Central memory CD4-positive, alpha-beta T cell (primary cell): ENCODE measurements at places on chromosomes 7 and 10.

- DNase-seq, result no peak
These were observed 152.6 kb downstream of the PKD1L1 start for GRCh38 chr7:47795631-47796030.

DNA sequence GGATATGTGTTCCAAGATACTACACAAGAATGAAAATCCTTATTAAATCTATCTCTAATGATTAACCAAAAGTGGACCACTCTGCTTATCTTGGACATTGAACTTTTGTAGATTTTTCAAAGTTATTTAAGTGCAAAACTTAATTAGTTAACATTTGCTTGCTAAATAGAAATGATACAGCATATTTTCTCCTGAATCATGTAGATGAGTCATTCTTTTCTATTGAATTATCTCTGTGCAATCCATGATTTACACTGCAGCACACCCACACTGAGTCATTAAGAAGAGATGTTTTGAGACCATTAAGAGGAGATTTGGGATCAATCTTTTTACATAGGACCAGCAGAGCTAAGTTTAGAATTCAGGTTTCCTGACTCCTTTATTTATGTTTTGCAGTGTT is 6.6 kb upstream of the ABCC2 start:
- DNase-seq, result no peak

DNA sequence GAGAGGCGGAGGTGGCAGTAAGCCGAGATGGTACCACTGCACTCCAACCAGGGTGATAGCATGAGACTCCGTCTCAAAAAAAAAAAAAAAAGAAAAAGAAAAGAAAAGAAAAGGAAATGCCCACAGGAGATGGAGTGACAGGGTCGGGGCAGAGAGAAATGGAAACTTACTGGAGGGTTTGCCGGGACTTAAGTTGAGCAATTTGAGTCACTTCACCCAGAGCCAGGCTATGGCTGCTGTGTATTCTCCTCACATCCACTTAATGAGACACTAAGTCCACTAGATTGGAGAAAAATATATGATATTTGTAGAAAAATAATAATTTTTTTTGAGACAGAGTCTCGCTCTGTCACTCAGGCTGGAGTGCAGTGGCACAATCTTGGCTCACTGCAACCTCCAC is 4.6 kb upstream of the PFKFB3 start:
- DNase-seq, result no peak

DNA sequence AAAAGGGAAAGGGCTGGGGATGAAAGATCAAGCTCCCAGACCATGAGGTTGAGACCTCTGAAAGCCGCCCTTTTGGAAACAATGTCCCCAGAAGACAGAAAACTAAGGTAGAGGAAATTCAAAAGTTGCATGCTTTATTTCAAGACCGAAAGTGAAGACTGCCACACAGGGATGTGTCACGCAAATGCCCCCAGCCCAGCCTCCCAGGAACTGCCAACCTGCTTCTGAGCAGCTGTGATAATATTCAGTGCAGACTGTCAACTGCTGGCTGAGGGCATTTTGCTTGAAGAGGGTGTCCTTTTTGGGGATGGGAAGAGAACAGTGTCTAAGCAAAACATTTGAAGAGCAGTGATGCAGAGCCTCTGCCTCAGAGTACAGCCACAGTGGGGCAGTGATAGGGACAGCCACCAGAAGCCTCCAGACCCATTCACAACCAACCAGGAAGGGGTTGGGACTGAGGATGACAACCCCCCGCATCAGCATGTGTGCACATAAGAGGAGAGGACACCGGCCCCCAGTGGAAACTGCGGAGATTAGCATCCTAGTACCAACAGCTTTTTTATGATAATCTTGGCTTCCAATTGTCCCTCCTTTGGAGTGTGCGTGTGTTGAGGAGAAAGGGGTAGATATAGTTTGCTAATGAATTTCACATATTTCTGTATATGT is 34.7 kb upstream of the NFE2L3 start:
- no peak for DNase-seq

DNA sequence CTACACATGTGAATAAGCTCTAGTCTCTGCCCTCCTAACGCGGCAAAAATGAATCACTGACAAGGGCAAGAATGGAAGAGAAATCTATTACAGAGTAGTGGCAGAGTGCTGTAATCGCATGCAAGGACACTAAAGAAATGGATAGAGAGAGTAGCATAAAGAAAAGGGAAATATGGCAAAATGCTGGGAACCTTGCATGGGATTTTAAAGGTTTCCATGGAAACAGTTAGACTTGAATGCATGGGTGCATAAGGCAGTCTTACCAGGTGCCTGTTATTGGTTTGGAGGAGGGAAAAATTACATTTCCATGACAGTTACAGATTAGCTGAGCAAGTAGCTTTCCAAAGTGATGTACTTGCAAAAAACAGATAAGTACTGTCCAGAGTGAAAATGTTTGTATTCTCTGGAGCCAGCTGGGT is 233.4 kb downstream of the PTN start:
- DNase-seq, result no peak

GRCh38 chr10:76117949-76118348 is 686.5 kb downstream of the LRMDA start:
- DNase-seq, result no peak

GRCh38 chr7:131145026-131145425 is 182.7 kb upstream of the MKLN1 start:
- DNase-seq, result no peak

DNA sequence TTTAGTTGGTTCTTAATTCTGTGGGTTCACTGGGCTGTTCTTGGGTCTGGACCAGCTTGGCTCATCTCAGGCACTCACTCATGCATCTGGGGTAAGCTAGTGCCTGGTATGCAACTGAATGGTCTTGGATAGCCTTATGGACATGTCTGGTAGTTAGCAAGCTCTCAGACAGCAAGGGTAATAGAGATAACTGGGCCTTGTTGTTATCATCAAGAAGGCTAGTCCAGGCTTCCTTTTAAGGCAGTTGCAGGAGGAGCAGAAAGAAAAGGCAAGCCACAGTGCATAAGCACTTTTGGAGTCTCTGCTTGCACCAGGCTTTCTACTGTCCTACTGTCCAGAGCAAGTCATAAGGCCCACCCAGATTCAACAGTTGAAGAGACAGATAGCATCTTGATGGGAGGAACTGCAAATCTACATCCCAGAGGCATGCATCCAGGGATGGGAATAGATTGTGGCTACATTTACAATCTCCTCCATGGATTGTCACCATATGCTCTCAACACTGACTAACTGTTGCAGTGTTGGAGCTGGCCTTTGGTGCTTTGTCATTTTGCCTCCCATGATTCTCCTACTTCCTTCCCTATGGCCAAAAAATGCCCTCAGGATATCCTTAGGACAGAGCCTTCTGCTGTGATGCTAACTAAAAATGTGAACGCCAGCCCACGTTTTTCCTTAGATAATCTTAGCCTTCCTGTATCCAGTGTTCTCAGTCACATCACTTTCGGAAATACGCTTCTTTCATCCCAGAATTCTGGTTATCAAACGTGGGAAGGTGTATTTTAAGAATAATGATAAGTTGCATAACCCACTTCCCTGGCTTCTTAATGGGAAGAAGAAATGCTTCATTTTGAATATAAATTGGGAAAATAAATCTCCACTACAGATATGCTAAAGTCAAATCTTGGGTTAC is 3.6 kb downstream of the GIMAP4 start:
- no peak for DNase-seq

DNA sequence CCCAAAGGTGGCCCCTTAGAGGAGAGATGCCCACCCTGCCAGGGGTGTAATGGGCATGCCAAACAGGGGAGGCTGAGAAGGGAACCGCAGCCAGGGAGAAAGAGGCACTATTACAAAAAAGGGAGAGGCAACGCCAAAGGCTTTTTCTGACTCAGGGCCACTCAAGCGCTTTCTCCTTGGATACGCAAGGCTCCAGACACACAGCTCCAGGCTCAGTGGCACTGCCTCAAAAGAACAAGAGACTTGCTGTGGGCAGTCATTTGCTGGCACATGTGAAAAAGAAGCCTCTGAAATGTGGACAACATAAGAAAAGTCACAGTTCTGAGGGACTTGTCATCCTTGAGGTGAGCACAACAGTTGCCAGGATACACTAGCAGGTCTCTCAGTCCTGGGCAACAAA is 128.4 kb downstream of the DGKI start:
- DNase-seq, result no peak

- DNase-seq, result no peak
These were observed 935.6 kb downstream of the GRID1 start for GRCh38 chr10:85430991-85431390.

DNA sequence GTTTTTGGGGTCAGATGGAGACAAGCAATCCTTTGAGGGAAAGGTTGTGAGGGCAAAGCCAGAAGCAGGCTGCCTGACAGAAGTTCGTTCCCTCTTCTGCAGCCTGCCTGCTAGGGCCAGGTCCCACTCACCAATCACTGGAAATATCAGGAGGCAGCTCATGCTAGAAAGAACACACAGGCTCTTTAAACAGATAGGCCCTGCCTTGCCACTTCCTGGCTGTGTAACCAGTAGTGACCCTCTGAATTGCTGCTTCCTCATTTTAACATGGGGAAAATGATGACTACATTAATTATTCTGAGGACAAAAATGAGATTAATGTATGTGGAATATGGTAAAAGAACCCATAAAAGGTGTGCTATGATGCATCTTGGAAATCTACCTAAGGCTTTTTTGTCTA is 50.5 kb upstream of the MRLN start:
- no peak for DNase-seq

- no peak for DNase-seq
These were observed 87.6 kb upstream of the AFAP1L2 start for GRCh38 chr10:114491933-114492332.

- DNase-seq, result no peak
These were observed 264.3 kb upstream of the RNF32 start for GRCh38 chr7:156376317-156376716.

DNA sequence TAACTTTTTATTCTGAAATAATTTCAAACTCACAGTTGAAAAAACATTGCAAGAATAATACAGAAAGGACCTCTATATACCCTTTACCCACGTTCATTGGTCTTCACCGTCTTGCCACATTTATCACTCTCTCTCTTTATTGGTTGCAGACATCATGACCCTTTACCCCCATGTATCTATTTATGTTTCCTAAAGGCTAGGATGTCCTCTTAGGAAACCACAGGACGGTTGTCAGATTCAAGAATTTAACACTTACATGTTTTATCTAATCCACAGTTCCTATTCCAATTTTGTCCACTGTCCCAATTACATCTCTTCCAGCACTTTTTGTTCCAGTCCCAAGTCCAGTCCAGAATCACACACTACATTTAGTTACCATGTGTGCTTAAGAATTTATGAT is 67.6 kb upstream of the FGFR2 start:
- no peak for DNase-seq

DNA sequence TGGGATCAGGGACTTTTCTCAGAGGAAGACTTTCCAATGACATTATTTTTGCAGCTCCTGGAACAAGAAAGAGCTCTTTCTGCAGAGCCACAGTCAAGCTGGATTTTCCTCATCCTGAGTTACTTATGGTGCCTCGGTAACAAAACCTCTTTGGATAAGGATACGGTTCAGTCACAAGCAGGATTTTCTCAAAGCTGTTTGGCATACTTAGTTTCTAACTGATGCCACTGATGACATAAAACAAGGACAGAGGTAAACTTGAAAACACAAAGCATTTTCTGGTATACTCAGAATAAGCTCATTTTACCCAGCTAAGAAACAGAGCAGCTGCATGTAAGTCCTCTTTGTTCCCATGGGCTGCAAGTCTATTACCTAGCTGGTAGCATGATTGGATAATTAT is 340.9 kb upstream of the MEOX2 start:
- DNase-seq, result no peak

- no peak for DNase-seq
These were observed 73.1 kb upstream of the MET start for GRCh38 chr7:116598861-116599260.

DNA sequence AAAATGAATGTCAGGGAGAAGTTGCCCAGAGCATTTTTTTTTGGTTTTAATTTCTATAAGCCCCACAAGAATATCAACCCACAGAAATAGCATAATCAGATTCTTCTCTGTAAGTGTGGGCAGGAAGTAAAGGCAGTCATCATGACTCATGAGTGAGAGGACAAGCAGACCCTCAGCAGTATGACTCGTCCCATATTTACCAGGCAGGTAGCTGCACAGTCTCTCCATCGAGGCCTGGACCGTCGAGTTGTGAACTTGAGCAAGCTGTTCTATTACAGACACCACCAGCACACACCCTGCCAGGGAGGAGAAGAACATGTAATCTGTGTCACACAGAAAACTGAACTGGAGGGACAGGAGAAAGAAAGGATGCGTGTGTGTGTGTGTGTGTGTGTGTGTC is 37.8 kb downstream of the AOAH start:
- no peak for DNase-seq

DNA sequence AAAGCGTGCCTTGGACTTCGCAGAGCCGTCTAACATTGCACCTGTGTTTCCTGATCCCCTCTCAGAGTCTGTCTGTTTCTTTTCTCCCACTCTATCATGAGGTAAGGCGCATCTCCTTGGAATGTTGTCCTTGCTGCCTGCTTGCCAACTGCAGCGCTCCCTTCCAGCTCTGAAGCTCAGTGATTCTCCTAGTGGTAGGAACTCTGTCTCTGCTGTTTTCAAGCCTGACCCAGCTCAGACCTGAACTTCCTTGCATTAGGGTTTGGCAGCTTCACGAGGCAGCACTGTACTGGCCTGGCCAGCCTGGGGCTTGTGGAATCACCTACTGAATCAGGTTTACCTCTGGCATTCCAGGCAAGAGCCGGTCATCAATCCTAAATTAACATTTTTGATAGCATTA is 123.9 kb downstream of the CREB5 start:
- no peak for DNase-seq

- no peak for DNase-seq
These were observed 30.9 kb downstream of the NMT2 start for GRCh38 chr10:15137636-15138035.

DNA sequence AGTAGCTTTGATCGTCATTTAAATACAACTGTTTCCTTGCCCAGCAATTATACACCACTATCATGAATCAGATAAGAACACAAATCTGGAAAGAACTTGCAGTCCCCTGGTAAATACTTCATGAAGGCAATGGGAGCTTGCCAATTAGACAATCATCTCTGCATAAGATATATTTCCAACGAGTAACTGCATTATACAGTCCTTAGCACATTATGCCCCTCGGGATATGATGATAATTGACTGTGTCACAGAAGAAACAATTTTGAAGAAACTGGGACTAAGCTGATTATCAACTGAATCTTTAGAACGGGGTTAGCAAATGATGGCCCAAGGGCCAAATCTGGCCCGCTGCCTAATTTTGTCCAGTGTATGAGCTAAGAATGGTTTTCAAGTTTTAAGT is 155.7 kb downstream of the TRIL start:
- no peak for DNase-seq
